ENCODE measurements at places on chromosomes 6 and 20. TPM values are rescaled to one million over a fixed set of nuclear protein-coding genes. Genes with fewer than 3 reads are reported as not detected.

DNA sequence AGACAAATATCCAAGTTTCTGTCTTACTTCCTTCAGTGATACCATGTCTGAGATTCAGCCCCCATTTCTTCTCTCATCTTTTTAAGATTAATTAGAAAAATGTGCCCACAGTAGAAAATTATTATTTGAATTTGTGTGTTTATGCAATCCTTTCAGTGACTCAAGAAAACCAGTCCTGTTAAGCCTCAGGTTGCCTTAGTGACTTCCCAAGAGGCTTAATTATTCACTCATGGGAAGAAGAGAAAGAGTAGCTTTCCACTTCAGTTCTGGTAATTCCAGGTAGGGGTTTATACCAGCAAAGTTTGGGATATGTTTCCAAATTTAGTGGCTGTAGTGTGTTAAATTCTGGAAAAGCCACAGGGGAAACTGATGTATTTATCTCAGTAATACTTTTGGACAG, 149.1 kb downstream of the RIMS1 start:
- DNase-seq, result no peak

- no peak for DNase-seq
These were observed 100.4 kb upstream of the NAA20 start for GRCh38 chr20:19916531-19917485.

PLCB1 gene
- 1.9 TPM for total RNA-seq

GRCh38 chr6:114007516-114007915, 36.6 kb upstream of the HDAC2 start:
- DNase-seq, result no peak

CCNC gene
- 35.6 TPM for total RNA-seq

HRH3 gene
- total RNA-seq, result not detected

PAK5 gene
- 0.04 TPM for total RNA-seq

- no peak for DNase-seq
These were observed 250.7 kb upstream of the FAM83B start for GRCh38 chr6:54595844-54596243.

DNA sequence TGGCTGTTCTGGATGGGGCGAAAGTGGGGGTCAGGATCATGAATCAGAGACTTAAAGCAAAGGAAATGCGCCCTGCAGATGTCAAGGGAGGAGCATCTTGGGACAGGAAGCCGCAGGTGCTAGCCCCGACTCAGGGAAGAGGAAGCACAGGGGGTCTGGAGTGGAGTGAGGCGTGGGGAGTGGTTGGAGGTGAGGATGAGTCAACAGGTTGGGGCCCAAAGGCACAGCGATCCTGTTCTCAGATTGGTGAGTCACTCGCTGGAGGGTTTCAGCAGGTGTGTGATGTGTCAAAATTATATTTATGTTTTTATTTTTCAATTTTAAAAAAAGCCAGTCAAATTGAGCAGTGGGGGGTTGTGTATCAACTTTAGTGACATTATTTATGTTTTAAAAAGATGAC, 19.0 kb downstream of the PACSIN1 start:
- DNase-seq, result no peak

Data from esophagus squamous epithelium (tissue), 5 donors.